ENCODE measurements at places on chromosomes 7 and 10.

GRCh38 chr10:14523286-14523685 is 192.6 kb upstream of the FRMD4A start:
- DNase-seq, result no peak

DNA sequence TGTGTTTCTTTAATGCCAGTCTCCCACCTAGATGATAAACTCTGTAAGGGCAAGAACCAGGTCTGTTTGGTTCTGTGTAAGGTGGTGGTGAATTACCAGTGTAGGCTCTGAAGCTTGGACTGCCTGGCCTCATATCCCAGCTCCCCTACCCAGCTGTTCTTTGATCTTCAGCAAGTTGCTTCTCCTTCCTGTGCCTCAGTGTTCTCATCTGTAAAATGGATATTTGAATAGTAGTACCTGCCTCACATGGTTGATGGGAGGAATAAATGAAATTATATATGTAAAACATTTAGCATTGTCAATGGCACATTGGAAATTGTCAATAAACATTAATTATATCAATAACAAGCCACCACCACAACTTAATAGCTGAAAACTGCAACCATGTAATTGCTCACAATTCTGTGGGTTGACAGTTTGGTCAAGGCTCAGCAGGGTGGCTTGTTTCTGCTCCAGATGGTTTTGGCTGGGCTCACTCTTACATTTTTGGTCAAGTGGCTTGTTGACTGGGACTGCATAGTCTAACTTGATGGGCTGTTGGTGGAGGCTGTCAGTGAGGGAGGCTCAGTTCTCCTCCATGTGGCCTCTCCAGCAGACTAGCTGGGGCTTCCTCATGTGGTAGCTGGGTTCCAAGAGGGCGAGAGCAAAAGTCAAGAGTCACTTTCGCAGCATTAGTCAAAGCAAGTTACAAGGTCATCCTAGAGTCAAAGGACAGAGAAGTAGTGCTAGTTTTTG is 84.5 kb upstream of the DUSP5 start:
- DNase-seq, result no peak

DNA sequence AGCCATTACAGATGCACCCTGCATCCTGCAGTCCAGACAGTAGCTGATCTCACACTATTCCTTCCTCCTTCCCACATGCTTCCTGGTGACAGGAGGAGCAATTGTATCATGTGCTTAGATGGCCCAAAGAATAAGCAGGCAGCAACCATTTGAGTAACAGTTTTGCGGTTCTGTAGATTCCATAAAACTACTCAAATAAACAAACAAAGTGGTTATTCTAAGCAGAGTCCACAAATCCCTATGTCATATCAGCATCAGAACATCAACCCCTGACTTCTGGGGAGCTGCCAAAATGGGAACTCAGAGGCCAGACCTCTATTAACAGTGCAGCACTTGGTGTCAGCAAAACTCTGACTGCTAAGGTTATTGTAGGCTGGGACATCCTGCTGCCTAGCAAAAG is 226.0 kb downstream of the SORCS1 start:
- DNase-seq, result no peak

DNA sequence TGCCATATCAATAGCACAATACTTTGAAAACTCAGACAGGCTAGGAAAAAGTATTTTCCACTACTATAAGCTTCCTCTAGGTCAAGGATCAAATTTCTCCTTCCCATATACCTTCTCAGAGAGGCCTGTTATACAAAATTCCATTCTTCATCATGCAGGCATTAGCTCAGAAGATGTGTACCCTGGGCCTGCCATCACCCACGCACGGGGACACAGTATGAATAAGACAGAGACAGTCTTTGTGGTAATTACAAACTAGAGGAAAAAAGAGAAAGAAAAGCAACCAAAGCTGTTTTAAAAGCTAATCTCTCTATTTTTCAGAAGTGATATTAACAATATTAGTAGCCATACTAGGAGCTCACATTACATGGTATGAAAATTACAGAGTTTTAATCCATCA is 236.8 kb upstream of the AOAH start:
- DNase-seq, result no peak
